ENCODE measurements at places on chromosomes 16 and 17.
A peak's percentile ranks its signal among the peaks of the same experiment; 100 is the strongest.

- DNase-seq, result peak; percentile 56
Measured at GRCh38 chr17:59311051-59311468, 20.4 kb upstream of the YPEL2 start.

DNA sequence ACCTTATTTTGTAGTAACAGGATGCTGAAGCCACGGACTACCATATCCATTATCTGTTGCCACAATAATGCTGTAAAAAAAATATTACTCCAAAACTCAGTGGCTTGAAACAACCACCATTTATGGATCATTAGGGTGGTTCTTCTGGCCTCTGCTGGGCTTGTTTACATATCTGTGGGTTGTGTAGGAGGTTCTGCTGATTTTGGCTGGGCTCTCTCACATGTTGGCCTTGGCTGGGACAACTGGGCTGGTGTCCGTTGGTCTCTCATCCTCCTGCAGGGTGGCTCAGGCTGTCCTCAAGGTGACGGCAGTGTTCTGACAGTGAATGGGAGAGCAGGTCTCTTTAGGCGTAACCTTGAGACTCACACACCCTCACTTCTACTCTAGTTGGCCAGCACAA is 76.0 kb downstream of the GPR139 start:
- no peak for DNase-seq

DNA sequence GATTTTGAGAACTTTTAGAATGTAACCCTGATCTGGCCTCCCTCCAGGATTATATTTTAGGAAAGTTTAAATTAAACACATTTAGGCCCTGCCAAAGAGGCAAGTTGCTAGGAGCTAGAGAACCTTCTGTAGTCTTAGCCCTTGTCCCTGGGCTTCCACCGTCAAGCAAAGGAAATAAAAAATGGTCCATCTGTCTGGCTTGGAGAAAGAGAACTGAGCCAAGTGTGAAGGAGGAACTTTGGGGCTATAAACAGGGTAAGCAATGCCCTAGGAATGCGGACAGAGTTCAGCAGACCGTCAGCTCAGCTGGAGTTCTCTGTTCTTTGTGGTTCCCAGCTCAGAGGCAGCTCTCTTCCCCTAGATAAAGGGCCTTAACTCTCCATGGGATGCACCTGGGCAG is 29.6 kb downstream of the RCVRN start:
- no peak for DNase-seq

GRCh38 chr17:28242791-28243190 is 76.2 kb upstream of the TMEM97 start:
- DNase-seq, result no peak

GRCh38 chr16:4407543-4408322 is 8.7 kb downstream of the CORO7 start:
- no peak for DNase-seq

DNA sequence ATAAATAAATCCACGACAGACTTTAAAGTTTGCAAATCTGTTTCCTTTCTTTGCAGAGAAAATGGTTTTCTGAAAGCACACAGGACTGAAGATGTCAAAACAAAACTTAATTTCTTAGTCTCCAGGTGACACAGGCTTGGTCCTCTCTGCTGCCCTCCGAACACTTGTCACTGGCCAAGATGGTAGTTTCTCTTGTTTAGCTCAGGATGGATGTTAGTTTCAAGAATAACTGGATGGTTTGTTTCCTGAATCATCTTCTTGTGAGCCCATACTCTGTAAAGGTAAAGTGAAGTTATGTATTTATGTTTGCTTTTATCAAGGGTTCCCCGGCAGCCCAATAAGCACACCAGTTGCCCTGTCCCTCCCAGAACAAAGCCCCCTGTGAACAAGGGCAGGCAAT is 9.9 kb upstream of the FLCN start:
- no peak for DNase-seq

- DNase-seq, result no peak
Measured at GRCh38 chr17:21263376-21263775, 10.2 kb upstream of the NATD1 start.

DNA sequence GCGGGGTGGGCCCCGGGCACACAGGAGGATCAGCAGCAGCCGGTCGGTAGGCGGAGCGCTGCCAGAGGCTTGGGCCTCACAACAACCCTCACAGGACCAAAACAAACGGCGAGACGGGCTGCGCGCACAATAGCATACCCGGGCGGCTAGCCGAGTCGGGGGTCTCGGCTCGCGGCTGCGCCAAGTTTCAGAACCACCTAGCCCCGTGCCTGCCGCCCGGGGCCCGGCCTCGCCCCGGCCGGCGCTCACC is 732 bp downstream of the ULK2 start:
- DNase-seq, result peak; percentile 72

DNA sequence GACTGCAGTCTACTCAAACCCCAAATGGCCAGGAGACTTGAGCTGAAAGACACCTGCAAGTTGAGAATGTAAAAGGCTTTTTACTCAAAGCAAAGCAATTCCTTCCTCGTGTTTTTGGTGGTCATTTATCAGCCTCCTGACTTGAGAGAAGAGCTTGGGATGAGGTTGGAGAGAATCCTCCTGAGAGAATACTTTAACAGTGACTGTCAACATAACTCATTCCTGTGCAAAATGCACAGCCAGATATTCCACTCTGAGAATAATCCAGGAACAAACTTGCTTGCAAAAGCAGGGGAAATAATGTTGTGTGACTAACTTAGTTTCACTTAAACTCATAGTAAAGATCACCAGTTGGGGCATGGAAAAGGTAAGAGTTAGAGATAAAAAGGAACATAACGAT is 53.4 kb downstream of the SNTB2 start:
- DNase-seq, result no peak
